ENCODE measurements at places on chromosomes 7 and 10.

GRCh38 chr10:86064219-86064618 lies 302.4 kb downstream of the GRID1 start:
- DNase-seq: no peak

- no peak for DNase-seq
These were observed 758 bp downstream of the DPCD start for GRCh38 chr10:101588879-101589278.

- DNase-seq: peak; percentile 69
These were observed 19.7 kb downstream of the MXI1 start for GRCh38 chr10:110226926-110227641.

- DNase-seq: no peak
These were observed 189.6 kb downstream of the TNS3 start for GRCh38 chr7:47392241-47392759.

DNA sequence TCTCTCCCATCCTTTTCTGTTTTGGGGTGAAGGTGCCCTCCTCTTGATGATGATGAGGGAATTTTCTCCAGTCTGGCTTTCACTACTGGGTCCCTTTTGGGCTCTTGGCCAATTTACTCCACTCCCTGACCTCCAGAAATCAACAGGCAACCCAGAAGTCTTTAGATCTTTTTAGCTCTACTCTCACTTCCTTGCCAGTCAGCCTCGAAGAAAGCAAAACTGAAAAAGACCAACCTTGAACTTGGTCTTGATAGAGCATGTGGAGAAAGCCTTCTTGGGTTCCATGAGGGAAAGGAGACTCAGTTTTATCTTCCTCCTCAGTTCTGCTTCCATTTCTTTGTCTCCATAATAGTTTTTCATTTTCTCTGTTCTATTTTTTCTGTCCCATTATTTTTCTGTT lies 91.4 kb upstream of the NPVF start:
- DNase-seq: no peak

DNA sequence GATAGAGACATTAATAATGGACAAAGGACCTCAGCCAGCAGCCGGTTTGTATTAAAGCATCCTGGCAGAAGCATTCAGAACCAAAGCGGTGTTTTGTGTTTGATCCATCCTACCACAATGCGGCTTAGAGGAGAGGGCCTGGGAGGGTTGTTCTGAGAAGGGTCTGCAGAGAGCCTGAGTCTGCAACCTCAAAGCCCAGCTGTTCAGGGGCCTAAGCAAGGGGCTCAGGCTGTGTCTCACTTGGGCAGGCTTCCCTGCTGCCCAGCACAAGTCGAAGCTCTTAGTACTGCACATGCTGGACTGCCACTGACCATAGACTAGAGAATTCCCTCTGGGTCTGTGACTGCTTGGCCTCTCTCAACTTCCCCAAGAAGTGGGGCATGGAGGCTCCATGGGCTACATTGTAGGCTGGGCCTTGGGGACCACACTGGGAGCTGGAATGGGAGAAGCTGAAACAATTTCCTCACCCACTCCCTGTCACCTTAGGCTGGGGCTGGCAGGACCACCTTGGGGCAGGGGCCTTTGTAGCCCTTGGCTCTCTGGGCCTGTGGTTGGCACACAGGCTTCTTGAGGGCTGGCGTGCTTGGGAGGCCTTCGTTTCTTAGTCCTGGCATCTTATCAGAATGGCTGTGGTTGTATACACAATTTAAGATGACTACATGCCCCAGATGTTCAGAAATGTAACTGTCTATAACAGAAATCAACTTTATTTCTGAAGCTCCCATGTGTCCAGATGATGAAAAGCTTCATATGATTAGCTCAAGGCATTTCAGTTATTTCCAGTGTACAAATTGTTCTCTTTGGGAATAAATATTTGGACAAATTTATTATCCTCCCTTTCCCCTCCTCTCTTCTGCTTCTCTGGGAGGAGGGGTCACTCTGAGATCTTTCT lies 44.5 kb downstream of the LRRC18 start:
- DNase-seq: no peak

DNA sequence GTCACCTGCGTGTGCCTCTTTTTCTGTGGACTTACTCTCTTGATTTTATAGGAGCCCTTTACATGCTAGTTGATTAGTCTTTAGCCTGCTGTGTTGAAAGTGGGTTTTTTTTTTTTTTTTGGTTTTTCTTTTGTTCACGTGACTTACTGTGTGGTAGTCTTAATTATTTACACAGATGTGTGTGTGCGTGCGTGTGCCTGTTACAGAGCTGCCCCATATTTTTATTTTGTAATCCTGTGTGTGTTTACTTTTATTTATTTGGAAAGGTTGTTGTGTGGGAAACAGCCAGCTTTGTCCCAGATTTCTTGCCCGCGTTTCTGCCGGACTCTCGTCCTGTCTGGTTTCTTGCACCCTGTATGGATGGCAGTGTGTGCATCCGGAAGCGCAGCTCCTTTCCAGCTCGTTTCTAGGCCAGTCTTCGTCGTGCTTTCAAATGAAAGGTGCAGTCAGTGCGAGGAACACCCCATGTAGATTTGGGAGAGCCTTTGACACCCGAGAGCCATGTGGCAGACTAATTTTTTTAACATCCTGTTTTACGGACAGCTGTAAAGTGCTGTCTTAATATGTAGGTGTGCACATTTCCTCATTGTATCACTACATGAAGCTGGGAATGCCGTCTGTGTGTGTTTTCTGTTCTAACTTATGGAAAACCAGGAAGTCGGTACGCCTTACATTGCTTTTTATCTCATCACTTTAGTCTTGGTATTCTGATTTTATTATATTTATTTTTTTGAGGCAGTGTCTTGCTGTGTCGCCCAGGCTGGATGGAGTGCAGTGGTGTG lies 55.6 kb downstream of the DNAJB6 start:
- DNase-seq: no peak

GRCh38 chr10:62414359-62414758 lies 40.2 kb downstream of the ZNF365 start:
- DNase-seq: no peak

GRCh38 chr7:14438366-14438765 lies 448.9 kb upstream of the ETV1 start:
- no peak for DNase-seq

GRCh38 chr7:107605218-107605815 lies 25.3 kb downstream of the BCAP29 start:
- DNase-seq: no peak

DNA sequence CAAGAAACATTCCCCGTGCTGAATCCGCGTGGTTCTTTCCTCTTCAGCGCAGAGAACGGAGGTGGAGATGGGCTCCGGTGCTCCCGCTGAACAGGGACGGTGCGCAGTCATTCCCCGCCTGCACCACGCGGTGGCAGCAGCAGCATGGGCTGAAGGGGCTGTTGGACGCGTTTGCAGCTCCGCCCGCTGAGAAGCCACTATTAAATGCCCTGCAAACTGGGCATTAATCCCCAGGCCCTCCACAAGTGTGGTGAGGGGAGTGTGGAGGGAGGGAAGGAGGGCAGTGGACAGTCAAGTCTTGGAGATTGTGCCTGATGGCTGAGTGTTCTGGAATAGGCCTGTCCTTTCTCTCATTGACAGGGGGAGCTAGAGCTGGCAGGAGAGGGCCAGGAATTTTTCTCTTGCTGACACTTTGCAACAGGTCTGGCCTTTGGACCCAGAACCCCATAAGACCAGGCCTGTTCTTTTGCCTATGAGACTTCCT lies 240.2 kb upstream of the INHBA start:
- DNase-seq: peak; percentile 65

DNA sequence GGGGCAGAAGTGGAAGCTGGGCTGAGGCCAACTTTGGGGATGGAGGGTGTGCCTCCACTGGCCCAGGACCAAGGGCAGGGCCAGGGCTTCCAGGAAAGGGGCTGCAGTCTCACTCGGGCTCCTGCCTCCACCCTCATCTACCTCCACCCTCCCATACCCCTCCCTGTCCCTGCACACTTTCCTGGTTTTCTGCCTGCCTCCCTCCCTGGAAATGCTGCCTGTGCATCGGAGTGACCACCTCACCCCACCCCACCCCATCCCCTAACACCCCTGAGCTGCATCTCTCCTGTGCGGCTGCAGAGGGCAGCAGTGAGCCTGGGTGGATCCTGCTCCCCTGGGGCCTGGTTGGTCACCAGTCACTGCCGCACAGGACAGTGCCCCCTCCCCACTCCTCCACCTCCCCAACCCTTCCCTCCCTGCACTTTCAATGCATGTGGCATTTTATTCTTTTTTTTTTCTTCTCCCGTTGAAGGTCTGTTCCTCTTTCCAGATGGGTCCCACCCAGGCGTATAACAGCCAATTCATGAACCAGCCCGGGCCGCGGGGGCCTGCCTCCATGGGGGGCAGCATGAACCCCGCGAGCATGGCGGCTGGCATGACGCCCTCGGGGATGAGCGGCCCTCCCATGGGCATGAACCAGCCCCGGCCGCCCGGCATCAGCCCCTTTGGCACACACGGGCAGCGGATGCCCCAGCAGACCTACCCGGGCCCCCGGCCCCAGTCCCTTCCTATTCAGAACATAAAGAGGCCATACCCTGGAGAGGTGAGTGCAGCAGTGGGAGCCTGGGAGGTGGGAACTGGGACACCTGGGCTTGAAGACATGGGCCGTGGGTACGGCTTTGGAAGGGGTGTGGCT lies 54.1 kb upstream of the PPIF start:
- no peak for DNase-seq

- no peak for DNase-seq
These were observed 37.8 kb downstream of the PTPRN2 start for GRCh38 chr7:158549616-158550393.

DNA sequence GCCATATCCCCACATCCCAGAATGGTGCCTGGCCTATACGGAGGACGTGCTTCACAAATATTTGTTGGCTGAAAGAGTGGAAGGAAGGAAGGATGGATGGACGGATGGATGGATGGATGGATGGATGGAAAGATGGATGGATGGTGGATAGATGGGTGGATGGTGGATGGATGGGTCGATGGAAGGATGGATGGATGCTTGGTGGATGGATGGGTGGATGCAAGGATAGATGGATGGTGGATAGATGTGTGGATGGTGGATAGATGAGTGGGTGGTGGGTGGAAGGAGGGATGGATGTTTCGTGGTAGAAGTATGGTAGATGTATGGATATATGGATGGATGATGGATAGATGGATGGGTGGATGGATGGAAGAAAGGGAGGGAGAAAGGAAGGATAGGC lies 10.8 kb downstream of the CHAT start:
- DNase-seq: no peak

DNA sequence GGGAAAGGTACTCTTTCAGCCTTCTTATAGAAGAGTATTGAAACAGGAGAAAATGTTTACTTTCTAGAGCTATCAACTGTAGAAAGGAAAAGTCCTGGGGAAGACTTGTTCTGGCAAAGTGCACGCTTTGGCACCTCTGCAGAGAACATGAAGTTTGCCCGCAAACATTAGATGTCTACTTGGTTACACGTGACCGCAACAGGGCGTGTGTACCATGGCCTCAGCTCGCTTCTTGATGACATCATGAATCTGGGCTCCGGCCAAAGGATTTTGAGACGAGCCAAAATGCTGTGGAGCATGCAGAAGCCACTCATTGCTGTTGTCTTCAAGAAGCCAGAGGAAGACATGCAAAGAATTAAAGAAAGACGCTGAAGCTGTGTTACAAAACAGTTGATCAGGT lies 8.6 kb upstream of the TAS2R60 start:
- DNase-seq: no peak

DNA sequence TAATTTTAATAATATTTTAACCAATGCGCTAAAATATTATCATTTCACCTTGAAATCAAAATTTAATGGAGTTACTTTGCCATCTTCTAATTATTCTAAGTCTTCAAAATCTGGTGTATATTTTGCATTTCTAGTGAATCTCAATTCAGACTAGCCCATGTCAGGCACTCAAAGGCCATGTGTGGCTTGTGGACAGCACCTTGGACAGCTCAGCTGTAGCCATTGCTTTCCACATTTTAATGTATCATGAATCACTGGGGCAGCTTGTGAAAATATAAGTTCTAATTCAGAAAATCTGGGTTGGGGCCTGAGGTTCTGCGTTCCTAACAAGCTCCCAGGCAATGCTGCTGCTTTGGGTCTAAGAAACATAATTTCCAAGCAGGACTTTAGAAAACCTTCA lies 57.2 kb downstream of the MGAM2 start:
- DNase-seq: no peak

DNA sequence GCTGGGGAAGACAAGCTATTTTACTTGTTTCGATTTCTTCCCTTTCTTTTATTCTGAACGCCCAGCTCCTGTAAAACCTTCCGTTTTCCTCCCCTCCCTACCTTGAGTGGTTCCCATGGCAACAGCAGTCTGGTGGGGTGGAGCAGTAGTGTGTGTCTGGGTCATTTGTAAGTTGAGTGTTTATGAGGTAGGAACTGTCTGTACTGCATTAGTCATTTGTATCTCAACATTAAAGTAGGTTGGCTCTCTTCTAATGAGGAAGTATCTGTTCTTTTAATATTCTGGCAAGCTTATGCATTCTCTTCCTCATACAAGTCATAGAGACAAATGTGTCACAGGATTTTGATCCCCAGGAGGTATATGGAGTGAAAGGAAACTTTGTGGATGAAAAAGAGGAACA lies 85.3 kb upstream of the CCDC6 start:
- DNase-seq: no peak

DNA sequence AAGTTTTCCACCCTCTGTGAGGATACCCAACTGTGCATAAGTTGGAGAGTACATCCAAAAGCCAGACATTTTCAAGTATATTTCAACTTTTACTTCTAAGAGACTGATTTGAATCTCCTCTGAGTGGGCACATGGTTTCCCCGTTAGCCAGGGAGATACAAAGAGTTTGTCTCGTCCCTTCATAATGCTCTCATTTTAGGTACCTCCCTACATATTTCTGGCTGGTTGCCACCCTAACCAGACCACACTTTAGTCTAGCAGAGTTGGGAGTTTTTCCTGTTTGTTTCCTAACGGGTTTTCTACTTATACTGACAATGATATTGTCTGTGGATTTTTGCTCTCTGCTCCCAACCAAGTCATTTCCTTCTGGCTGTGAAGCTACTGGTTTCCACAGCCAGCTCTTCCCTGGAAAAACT lies 180.3 kb downstream of the CCDC71L start:
- DNase-seq: no peak

GRCh38 chr10:111523016-111523415 lies 446.2 kb downstream of the ADRA2A start:
- no peak for DNase-seq

DNA sequence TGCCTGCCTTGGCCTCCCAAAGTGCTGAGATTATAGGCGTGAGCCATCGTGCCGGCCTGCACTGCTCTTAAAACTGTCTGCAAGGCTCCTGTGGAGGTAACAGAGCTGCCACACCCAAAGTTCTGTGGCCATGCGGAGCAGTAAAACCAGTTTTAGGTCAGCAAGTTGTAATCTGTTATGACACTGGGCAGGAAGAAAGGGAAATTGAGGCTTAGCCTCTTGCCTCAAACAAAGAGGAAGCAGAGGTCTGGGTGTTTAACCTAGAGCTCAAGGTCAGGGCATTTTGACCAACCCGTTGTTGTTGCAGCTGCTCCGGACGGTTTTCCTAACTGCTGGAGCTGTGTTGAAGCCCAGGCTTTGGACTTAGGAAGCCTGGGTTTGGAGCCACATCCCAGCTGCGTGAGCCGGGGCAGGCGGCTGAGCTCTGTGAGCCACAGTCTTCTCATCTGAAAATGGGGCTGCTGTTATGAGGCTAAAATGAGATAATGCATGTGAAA lies 7.4 kb upstream of the RRP12 start:
- DNase-seq: no peak
